ENCODE measurements at places on chromosomes 2 and 18. TPM values are rescaled to one million over a fixed set of nuclear protein-coding genes. Genes with fewer than 3 reads are reported as not detected.

EPB41L3 gene
- polyA plus RNA-seq: 8.7 TPM

KATNAL2 gene
- polyA plus RNA-seq: 5.0 TPM

TRMT61B gene
- polyA plus RNA-seq: 32.7 TPM

CROCC2 gene
- not detected for polyA plus RNA-seq

CBLN2 gene
- 0.11 TPM for polyA plus RNA-seq

HRH4 gene
- not detected for polyA plus RNA-seq

VAMP5 gene
- 127 TPM for polyA plus RNA-seq

AMER3 gene
- 0.02 TPM for polyA plus RNA-seq

ZSWIM2 gene
- not detected for polyA plus RNA-seq

C1D gene
- polyA plus RNA-seq: 21.2 TPM

ABCB11 gene
- 0.07 TPM for polyA plus RNA-seq

LDLRAD4 gene
- polyA plus RNA-seq: 25.7 TPM

ADCYAP1 gene
- 0.02 TPM for polyA plus RNA-seq

ALLC gene
- polyA plus RNA-seq: 0.38 TPM

ANKRD36 gene
- polyA plus RNA-seq: 3.3 TPM

HNMT gene
- polyA plus RNA-seq: 13.7 TPM

DLX1 gene
- 0.23 TPM for polyA plus RNA-seq

CEBPZ gene
- polyA plus RNA-seq: 34.9 TPM

LRPPRC gene
- 32.0 TPM for polyA plus RNA-seq

All from right cardiac atrium (tissue), 5 donors.